ENCODE measurements at places on chromosomes 2 and 18.

- DNase-seq: no peak
Observed at GRCh38 chr2:196990788-196991461, 64.4 kb upstream of the PGAP1 start.

GRCh38 chr2:96623116-96623515 lies 15.0 kb downstream of the KANSL3 start:
- no peak for DNase-seq

DNA sequence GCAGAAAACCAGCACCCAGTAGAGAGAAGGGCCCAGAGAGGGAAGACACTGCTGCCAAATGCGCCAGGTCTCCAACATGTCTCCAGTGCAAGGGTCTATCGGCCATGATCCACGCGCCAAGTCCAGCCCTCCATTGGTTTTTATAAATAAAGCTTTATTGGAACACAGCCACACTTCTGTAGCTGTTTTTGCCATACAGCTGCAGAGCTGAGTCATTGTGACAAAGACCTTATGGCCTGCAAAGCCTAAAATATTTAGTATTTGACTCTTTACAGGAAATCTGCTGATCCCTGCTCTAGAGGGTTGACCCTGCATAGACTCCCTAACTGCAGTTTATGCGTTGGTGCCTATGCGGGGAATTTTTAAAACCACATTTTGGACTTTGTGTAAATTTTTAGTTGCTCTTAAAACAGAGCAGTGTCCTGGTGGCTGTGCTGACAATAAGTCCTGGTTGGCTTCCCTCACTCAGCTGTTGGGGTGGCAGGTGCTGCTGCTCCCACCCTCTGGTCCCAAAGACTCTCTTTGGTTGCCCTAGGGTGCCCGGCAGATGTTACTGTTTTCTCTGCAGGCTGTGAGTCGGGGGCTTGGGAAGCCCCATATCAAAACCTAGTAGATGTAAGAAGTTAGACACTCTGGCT lies 154.9 kb downstream of the CTIF start:
- DNase-seq: peak; percentile 40

- DNase-seq: peak; percentile 12
Observed at GRCh38 chr2:164479460-164479859, 141.8 kb downstream of the GRB14 start.

- no peak for DNase-seq
Observed at GRCh38 chr2:58853420-58853819, 612.3 kb upstream of the FANCL start.

- DNase-seq: peak; percentile 20
Observed at GRCh38 chr18:37564711-37565100, 892 bp downstream of the CELF4 start.

DNA sequence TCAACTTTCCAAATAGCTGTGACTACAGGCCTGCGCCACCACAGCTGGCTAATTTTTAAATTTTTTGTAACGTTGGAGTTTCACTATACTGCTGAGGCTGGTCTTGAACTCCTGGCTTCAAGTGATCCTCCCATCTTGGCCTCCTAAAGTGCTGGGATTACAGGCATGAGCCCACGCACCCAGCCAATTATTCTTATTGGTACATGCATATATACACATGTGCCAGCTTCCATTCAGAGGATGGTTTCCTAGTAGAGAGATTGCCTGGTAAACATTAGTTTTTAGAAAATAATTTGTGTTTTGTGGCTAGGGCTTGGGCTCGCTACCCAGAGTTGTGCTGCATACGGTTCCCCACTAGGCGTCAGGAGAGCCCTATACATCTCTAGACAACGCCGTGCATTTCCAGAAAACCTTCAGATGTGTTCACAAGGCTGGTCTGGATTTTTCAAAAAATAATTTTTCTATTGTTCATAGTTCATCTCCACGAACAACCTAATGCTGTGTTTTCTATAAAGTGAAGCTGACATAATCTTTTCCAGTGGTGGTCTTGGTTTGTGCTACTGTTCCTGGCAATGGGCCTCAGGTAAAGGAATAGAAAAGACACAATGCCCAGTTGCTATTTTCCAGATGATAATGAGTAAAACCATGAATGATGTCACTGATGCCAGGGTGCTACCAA lies 14.6 kb upstream of the AFG3L2 start:
- peak; percentile 66 for DNase-seq

DNA sequence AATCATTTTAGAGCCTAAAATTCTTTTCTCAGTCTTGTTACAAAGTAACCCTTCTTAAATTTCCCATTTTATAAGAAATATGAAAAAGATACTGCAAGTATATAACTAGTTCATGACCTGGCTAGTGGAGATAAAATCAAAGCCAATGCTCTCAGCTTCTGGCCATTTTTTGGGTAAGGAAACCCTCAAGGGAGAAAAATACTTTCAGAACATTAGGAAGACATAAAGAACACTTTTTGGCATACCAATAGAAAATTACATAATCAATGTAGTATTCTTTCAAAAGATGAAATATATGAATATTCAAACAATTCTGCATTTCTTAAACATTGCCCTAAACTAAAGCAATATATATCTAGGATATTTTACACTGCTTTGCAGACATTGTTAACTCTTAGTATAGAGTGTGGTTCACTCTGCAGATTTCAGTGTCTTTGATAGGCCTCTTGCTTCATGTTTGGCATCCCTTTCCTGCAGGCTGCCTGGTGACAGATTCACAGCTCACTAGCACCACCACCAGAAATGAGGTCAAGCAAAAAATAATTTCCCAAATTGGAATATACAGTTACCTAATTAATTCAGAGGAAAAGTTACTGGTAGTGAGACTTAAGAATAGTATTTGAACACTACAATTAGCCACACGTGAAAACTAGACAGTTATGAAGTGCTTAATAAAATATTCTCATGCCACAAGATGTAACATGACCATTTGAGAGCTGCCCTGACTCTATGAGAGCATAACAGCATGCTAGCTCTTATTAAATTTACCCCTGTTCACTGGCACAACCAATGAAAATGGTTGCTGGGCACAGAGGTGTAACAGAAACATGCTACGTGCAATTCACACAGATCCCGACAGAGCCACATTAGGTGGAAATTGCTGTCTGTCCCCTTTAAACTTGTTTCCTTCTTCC lies 36.0 kb downstream of the PAIP2B start:
- DNase-seq: peak; percentile 40

DNA sequence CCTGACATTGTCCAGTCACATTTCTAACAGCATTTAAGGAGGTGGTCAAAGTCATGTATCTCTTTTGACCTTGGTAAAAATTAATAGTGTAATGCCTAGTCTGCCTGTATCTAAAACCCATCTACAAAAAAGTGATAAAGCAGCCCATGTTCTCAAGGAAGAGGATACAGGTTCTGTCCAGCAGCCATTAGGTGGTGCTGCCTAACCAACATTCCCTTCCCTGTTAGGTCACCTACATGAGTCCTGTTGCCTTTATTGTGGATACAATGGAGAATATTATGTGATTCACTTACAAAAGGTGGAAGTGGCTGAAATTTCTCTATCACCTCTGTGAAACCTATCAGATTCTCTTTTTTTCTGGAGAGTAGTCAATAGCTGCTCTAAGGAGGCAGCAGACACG lies 52.5 kb downstream of the AQP4 start:
- no peak for DNase-seq

GRCh38 chr2:120845277-120845676 lies 109.6 kb downstream of the GLI2 start:
- DNase-seq: peak; percentile 58

GRCh38 chr2:197108758-197109157 lies 182.3 kb upstream of the PGAP1 start:
- peak; percentile 91 for DNase-seq

DNA sequence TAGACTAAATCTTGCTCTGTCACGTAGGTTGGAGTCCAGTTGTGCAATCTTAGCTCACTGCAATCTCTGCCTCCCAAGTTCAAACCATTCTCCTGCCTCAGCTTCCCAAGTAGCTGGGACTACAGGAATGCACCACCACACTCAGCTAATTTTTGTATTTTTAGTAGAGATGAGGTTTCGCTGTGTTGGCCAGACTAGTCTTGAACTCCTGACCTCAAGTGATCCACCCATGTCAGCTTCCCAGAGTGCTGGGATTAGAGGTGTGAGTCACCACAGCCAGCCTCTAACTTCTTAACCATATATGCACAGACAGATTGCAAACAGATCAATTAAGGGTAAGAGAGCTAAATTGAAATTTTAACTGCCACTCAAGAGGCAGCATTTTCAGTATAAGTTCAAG lies 22.1 kb upstream of the CNGA3 start:
- no peak for DNase-seq

DNA sequence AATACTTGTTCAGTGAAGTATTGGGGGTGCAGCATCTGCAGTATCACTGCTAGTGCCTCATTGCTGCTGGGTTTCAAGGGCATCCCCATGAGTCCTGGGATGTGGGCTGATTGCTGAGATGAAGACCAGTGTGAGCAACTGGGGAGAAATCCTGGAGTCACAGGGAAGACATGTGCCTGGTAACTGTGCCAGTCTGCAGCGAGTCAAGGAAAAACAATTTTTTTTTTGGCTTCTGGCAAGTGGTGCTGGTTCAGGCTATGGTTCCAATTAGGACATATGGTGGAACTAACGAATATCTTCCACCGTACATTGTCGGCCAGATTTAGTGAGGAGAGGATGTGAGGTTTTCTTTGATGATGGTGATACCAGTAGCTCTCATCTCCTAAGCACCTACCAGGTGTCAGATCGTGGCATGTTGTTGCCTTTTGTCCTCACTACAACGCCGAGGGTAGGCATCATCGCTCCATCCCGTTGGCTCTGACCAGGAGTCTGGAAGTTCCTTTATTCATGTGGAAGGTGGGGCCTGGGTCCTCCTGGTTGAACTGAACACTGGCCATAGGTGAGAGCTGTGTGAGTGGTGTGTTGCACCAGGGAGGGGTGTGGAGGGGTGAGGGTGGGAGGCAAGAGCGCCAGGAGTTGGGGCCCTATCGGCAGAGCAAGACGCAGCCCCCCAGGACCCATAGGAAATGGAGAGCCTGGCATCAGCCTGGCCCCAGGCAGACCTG lies 118.0 kb upstream of the HS6ST1 start:
- peak; percentile 62 for DNase-seq

DNA sequence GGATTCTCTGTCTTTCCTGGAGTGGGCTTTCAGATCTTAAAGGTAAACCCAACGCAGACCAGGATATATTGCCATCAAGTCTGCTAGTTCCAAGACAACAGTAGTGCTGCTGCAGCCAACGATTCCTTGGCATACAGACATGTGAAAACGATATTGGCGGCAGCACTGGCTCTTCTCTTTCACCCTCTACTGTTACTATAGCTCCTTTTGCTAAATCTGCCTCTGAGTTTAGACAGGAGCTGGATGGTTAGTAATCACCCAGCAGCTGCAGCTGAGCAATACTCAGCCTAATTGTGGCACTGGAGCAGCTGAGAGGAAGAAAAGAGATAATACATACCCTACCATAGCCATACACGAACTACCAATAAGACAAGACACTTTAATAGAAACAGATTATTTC lies 4.0 kb downstream of the YES1 start:
- peak; percentile 17 for DNase-seq

DNA sequence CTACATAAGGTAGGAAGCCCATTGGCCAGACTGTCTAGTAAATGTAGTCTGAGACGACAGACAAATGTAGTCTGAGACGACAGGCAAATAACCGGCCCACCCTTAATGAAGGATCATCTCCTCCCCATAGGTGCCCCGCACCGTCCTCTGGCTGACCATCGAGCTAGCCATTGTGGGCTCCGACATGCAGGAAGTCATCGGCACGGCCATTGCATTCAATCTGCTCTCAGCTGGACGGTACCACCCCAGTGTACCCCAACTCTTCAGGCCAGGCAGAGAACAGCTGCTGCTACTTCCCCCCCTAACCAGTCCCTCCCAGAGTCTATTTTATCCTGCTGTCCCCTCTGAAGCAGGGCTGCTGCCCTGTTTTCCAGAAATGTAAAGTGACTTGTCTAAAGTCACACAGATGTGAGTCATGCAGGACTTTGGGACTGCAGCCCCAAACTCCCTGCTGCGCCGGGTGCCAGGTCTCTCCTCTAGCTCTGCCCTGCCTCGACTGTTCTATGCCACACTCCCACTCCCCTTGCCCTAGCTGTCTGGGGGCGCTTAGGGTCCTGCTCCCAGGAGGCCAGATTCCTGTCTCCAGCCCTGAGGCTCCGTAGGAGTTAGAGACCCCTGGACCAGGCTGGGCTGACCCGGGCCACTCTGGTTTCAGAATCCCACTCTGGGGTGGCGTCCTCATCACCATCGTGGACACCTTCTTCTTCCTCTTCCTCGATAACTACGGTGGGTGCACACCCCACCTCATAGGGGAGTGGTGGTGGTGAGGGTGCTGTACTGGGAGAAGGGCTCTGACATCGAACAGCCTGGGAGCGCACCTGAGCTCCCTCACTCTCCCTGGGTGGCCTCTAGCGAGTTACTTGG lies 4.7 kb downstream of the SLC11A1 start:
- no peak for DNase-seq

DNA sequence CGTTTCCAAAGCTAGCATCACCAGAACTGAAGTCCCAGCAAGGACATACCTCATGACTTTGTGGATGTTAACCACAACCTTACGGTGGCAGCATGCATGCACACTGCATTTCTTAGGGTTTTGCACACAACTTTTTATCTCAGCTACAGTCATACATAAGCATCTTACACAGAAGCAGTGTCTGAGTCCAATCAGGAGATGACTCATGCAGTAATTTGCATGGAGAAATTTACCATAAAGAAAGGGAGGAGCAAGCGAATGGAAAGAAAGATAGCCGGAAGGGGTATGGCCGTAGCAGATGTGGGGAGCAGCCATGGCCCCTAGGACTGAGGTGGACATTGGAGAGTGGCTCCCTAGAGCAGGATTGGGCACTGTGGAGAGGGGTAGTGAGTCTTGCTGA lies 522.5 kb downstream of the GALR1 start:
- no peak for DNase-seq

DNA sequence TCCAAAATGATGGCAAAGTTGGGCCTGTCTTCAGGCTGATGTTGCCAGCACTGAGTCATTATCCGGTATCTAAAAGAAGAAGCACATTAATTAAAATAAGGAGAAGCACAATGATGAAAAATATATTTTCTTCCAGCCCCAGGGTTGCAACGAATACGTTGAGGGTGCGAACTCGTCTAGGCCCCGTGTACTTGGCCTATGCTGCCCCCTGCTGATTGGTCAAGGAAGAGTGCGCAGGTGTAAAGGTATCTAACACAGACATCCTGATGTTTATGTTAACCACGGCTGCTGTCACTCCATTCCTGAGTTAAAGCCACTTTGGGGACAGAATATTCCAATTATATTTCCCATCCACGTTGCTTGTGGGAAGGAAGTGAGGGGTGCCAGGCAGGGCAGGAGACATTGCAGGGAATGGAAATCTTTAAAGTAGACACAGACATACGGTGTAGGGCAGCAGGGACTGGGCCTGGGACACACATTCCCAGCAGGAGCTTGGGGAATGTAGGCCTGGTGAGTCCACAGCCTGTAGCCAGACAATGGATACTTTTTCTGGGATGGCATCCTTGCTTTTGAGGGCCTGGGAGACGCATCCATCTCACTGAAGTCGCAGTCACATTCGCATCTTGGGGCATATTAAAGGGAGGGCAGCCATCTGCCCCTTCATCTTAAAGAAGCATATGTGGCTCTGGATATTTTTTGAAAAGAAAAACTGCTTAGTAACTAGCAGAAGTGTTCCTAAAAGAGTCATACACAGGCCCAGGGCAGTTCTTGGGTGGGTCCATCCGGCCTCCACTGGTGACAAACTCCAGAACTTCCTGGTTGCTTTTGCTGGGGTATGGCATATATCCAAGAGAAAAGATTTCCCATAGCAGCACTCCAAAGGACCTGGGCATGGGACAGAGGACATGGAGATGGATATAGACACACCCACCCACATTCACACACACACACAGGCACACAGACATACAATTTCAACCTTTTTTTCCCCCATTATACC lies 81.9 kb downstream of the CLIP4 start:
- DNase-seq: peak; percentile 34

- DNase-seq: no peak
Observed at GRCh38 chr18:30527226-30527625, 515.3 kb downstream of the DSC3 start.

All from AG10803 (cell line).